Right renal pelvis (tissue), 4 donors: ENCODE measurements at places on chromosomes 6 and 20. TPM values are rescaled to one million over a fixed set of nuclear protein-coding genes. Genes with fewer than 3 reads are reported as not detected.

DNA sequence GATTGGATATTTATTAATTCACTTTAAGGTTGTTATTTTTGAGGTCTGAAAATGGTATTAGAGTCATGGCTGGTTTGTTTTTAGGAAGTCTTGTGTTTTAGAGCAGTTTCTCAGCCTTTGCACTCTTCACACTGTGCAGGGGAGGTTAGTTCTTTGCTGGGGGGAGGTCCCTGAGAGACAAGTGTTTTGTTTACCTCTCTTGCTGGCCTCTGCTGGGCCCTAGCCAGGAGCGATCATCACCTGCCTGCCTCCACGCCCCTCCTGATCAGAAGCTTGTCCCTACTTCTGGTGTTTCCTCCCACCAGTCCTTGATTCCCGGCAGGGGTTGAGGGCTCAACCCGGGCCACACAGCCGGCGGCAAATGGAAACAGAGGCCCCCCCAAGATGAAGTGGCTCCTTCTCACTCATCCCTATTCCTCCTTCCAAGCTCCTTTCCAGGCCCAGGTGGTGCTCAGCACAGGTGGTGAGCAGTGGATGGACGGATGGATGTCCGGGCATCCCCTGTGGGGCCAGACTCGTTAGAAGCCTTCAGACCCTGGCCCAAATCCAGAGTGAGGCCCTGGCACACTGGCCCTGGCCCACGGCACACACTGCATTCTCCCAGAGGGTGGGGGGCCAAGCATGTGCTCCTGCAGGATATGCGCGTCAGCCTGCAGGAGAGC, 51.3 kb downstream of the GRM4 start:
- DNase-seq: no peak

GRCh38 chr20:44291754-44292153, 19.2 kb downstream of the FITM2 start:
- DNase-seq: no peak

Gene TRIM10
- polyA plus RNA-seq: 0.48 TPM

- DNase-seq: no peak
Measured at GRCh38 chr6:168387911-168388310, 53.1 kb upstream of the SMOC2 start.

- DNase-seq: no peak
Measured at GRCh38 chr6:11058406-11058805, 14.3 kb upstream of the ELOVL2 start.

Gene FAM83B
- 10.0 TPM for polyA plus RNA-seq

- no peak for DNase-seq
Measured at GRCh38 chr20:47665221-47665991, 119.9 kb downstream of the SULF2 start.
